Activated effector memory CD4-positive, alpha-beta T cell treated with Interleukin-2 at 50 U/mL for 16 hours (primary cell): ENCODE measurements at places on chromosomes 6 and 20.

DNA sequence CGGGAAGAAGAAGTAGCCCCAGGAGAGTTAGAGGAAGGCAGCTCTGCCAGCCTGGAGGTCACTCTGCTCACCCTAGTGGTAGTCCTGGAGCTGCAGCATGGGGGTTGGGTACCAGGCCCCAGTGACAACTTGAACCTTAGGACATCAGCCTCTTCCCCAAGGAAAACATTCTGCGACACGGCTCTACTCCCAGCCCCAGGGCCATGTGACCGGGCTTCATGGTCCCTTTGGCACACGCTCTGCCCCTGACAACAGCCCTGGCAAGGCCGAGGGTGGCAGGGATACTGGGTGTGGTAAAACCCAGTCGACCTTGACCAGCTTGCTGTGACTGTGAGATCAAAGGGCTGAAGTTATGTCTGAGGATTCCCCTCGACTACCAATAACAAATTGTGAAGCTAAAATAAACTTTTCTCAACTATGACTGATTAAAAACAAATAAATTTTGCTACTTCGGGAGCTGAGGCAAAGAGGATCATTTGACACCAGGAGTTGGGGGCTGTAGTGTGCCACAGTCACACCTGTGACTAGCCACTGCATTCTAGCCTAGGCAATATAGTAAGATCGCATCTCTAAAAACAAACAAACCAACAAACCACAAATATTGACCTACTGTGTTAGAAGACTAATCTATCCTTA is 24.4 kb upstream of the ARID1B start:
- DNase-seq = no peak

DNA sequence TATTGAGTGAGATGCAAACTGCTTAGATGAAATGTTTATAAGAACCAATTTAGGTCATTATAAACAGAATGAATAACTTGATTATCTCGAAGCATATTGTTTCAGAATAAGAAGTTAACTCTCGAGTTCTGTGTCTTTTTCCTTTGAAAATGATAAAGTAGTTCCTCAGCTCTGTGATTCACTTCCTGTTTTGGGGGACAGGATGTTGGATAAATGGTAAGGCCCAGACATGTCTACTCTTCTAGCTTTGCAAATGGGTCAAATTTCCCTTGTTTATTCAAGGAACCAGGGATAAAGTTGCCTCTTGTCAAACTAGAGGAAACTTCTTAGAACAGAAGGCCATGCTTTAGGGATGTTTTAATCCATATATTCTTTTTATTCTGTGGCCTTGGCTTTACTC is 246.9 kb downstream of the SOX4 start:
- DNase-seq = no peak

- no peak for DNase-seq
Measured at GRCh38 chr6:25192590-25193459, 86.3 kb upstream of the CARMIL1 start.

DNA sequence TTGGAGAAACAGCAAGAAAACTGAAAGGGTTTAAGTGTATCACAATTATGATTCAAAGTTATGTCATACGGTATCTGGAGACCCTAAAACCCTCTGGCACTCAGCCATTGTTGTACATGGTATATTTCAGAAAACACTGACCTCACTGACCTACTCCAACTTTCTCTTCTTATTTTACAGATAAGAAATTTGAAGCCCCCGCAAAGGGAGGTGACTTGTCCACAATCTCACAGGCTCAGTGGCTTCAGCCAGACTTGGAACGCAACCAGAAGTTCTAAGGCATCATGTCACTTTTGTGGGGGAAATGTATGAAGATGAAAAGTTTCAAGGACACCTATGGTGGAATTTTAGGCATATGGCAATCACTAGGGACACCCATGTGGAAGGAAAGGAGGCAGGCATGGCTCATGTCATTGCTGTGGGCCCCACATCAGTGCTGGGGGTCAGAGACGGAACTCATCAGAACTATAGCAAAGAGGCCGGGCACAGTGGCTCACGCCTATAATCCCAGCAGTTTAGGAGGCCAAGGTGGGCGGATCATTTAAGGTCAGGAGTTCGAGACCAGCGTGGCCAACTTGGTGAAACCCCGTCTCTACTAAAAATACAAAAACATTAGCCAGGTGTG is 5.2 kb upstream of the TRIB3 start:
- DNase-seq = no peak

- DNase-seq = no peak
Measured at GRCh38 chr20:19688031-19688806, 69.8 kb upstream of the RIN2 start.

- DNase-seq = no peak
Measured at GRCh38 chr20:19975436-19975799, 41.7 kb upstream of the NAA20 start.

- DNase-seq = no peak
Measured at GRCh38 chr20:16143596-16143995, 429.7 kb downstream of the KIF16B start.

- DNase-seq = no peak
Measured at GRCh38 chr6:3773678-3774298, 22.3 kb upstream of the PXDC1 start.

DNA sequence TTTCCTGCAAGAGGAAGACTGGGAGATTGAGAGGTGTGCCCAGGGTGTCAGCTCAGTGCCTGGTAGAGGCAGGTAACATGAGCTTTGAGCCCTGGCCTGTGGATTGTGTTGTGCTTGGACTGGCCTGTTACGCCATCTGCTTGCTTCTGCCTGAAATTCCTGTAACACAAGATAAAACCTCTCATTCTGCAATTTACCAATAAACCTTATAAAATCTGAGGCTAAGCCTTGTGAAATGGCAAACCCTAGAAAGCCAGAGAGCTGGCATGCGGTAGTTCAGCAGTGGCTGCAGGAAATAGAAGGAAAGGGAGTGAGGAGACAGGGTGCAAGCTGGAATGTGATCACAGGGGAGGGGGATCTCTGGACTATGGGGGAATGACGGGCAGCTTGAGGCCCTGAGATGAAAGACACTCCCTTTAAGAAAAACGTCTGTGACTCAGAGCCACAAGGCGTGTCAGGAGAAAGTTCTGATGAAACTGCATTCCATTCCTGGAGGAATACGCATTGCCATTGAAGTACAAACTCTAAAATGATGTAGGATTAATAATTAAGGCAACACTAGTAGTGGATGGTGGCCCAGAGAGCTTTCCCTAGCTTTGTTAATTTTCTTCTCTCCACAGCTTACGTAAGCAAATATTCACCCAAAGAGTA is 26.3 kb upstream of the TFAP2A start:
- DNase-seq = no peak

GRCh38 chr20:654417-654750 is 1.4 kb upstream of the SRXN1 start:
- no peak for DNase-seq

GRCh38 chr6:53306819-53307347 is 41.9 kb downstream of the ELOVL5 start:
- no peak for DNase-seq

DNA sequence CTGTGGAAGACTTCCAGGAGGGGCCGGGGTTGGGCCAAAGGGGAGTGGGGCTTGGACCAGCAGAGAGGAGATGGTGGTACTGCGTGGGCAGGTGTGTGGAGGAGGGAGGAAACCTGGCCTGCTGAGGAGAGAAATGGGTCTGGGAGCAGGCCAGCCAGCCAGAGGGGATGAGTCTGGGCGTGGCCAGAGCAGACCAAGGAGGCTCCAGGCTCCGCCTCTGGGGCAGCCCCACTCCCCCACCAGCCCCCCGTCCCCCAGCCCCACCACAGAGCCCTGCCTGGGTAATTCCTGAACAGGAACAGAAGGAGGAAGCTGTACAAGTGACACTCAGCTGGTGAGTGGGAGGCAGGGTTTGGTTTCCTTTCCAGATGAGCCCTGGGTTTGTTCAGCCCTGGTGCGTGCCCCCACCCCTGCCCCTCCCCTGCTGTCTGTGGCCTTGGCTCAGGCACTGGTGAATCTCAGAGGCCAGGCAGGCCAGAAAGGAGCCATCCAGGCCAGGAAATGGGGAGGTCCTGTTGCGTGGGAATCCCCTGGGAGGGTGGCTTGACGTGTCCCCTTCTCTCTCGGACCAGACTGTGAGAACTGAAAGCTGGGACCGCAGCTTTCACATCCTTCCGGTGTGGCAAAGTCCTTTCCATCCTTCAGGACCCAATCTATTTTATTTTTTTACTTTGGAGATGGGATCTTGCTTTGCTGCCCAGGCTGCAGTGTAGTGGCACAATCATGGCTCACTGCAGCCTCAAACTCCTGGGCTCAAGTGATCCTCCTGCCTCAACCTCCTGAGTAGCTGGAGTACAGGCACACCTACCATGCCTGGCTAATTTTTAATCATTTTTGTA is 9.4 kb upstream of the SRC start:
- DNase-seq = no peak

GRCh38 chr20:20856956-20857355 is 144.5 kb upstream of the RALGAPA2 start:
- DNase-seq = no peak

GRCh38 chr20:16283307-16283706 is 289.9 kb downstream of the KIF16B start:
- no peak for DNase-seq

DNA sequence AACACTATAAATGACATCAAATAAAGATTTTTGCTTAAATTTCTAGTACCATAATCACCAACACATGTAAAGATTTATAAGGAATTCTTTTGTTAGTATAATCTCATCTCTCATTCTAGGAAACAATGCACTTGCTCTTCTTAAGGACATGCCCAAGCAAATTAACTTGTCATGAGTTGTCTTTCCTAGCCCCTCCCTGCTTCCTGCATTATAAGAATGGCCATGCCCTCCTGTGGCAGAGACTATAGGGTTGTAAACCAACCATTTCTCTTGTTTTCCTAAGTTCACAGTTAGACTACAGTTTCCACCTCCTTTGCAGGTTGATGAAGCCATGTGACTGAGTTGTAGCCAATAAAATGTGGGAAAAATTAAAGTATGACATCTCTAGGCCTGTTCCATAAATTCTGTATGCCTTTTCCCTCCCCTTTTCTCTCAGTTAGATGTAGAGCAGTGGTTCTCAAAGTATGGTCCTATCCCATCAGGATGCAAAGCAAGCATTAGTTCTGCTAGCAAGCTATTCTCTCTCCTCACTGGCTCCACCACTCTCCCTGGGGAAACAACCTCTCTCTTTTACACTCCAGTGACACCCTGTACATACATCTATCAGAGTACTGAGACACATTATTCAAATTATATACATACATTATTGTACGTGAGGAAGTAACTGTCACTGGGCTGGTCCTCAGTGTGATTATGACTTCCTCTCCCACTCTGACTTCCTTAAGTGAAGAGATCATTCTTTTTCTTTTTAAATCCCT is 295.0 kb downstream of the PKHD1 start:
- DNase-seq = no peak

- DNase-seq = no peak
Measured at GRCh38 chr6:126039284-126039683, 52.9 kb downstream of the TRMT11 start.

- DNase-seq = no peak
Measured at GRCh38 chr6:168368936-168369335, 49.4 kb upstream of the DACT2 start.

DNA sequence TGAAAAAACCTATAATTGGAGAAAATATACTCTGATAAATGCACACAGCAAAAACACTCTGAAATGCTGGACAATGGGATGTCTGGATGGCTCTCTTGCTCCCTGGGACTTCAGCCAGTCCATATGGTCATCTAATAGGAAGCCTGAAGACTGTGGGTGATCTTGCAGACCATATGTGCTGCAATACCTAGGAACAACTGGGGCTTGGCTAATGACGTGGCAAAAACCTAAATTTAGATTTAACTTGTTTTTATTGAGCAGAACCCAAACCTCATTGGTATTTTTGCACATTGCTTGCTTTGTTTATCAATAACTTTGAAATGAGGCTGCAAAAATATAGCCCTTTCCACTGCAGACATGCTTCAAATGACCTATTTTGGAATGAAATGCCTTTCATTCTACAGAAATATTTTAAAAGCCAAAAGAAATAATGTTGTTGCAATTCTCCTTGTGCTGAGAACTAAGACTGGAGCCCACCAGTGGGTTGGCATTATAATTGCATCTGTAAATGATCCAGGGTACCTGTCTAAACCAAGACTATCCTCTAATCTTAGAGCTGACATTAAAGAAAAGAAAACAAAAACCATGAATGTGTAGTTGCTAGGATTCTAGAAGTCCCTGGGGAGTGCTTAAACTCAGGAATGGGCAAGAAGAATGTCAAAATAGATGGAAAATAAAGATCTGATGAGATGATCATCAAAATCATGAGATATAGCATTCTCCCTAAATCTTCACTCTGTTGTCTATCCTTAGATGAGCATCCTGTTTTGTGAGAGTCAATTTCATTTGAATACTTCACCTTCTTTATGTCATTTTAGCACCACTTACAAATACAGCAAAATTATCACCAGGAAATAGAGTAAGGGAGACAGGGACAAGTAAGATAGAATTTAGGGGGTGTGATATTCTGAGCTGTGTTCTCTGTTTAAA is 152.1 kb upstream of the RIMS1 start:
- DNase-seq = no peak

DNA sequence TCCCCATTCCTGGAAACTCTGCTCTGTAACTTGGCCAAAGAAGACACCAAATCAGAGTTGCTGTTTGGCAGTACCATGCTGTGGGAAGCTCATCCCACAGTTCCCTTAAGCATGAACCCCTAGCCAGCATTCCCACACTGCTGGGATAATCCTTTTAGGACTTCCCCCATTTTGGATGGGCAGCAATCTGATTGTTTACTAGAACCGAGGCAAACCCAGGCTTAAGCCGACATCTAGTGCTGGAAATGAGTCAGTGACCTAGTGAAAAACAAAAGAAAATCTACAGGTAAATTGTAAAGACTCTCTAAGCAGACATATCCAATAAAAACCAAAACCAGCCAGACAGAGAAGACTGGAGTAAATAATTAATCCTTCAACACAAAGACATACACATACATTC is 5.2 kb downstream of the DNAH8 start:
- DNase-seq = no peak

DNA sequence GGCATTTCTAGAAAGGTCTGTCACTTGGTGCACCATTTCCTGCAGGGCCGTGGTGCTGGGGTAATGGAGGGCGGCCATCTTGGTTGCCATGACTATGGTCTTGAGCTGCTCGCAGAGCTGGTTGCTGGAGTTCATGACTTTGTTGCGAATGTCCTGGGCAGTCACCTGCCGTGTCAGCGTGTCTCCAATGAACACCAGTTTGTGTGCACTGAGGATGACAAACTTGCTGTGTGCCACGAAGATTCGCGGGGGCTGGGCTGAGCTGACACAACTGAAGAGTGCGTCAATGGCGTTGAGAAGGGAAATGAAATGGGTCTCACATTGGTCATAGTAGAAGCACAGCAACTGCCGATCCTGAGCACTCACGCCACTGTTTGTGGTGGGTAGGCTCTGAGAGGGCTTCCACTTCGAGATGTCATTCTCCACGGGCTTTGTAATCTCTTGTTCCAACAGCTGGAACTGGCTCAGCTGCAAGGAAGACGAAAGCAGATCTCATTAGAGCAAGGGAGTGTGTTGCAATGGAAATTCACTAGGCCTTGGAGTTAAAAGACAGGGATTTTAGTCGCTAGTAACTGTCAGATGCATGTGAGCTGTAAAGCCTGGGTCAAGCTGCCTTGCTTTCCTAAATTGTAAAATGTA is 47.1 kb downstream of the NEDD9 start:
- DNase-seq = no peak
